ENCODE measurements at places on chromosomes 4 and X. TPM values are rescaled to one million over a fixed set of nuclear protein-coding genes. Genes with fewer than 3 reads are reported as not detected.
A peak's percentile ranks its signal among the peaks of the same experiment; 100 is the strongest.

Gene CAMK2D
- 38.5 TPM for total RNA-seq

Gene PTPN13
- total RNA-seq = 2.6 TPM

DNA sequence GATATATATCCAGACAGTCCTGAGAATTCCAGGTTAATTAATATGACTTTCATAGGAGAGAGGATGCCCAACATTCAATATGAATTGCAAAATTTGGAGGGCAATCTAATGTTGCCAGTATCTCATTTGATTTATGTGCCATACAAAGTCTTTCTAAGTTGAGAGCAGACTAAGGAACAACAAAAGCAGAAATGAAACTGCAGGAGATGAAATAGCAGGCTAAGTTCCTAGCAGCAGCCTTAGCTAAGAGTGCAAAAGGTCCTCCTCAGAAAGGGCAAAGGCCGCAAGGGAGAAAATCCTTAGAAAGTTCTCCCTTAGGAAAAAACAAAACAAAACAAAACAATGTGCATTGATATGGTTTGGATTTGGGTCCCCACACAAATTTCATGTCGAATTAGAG lies 602.9 kb upstream of the HTR2C start:
- H3K27ac ChIP-seq = no peak overlapping the region
- no peak overlapping the region for H3K4me3 ChIP-seq
- H3K36me3 ChIP-seq = no peaks in the 10 kb centered on the region

DNA sequence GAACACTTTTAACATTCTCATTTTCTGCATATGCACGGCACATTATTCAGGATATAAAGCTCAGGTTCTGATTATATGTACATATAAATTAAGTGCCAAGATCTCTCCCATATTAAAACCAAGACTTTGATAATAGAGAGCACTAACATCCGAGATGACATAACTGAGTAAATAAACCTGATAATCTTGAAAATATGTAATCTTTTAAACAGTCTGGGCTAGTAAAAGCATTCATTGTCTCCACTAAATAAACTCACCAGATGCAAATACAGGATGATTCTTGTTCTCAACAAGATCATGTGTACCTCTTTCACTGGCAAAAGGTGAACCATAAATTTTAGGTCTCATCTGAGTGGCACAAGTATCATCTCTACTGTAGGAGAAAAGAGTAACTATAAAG lies 942.2 kb downstream of the TRAM1L1 start:
- no peaks in the 10 kb centered on the region for H3K36me3 ChIP-seq
- no peak overlapping the region for H3K27ac ChIP-seq
- no peak overlapping the region for H3K4me3 ChIP-seq
- DNase-seq = no peak
- no peaks in the 10 kb centered on the region for H3K27me3 ChIP-seq

DNA sequence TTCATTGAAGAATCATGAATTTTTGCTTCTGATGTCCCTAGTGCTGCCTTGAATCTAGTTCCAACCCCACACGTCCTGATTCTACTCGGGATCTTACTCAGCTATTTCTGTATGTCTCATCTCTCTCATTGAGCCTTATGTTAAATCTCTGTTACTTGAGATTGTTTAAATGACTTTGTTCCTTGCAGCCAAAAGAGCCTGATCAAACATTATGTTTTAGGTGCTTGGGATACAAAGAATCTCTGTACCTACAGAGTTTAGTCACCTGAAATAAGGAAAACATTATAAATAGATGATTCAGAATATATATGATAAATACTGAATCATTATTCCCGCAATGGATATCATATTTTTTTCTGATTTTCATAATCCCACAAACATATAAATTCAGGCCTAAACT lies 13.7 kb upstream of the ANKRD50 start:
- no peaks in the 10 kb centered on the region for H3K4me1 ChIP-seq
- H3K27ac ChIP-seq = no peak overlapping the region
- no peaks in the 10 kb centered on the region for H3K27me3 ChIP-seq
- no peaks in the 10 kb centered on the region for H3K36me3 ChIP-seq
- DNase-seq = no peak

DNA sequence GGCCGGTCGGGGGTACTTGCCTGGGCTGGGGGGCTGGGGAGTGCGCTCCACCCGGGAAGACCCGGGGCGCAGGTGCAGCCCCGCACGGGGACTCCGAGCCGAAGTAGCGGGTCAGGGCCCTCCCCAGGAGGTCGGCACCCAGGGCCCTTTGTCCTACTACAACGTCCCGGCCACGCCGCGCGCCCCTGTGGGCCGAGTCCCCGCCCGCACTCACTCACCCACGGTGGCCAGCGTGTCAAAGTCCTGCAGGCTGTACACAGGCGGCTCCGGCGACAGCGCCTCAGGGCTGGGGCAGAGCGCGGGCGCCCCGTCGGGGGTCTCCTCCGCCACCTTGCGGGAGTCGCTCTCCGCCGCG lies 602 bp downstream of the PRKX start:
- DNase-seq = peak; percentile 7
- no peaks in the 10 kb centered on the region for H3K27me3 ChIP-seq
- peaks cover 13% of the 10 kb centered on the region for H3K36me3 ChIP-seq
- H3K4me1 ChIP-seq = peaks cover 26% of the 10 kb centered on the region

DNA sequence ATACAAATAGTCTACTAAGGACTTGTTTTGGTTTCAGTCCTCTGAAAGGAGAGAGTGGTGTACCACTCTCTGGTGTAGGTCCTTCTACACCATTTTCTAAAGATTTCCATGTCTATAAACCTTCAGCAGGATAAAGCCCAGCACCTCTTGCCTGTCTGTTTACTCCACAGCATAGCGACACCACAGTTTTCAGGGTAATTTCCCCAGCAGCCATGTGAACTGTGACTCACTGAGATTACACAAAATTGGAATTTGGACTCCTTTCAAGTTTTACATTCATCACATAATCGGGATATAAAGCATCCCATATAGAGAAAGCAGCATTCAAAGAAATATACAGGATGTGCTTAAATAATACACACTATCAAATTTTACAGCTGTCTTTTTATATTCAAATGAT lies 229.6 kb downstream of the PRDM5 start:
- H3K4me1 ChIP-seq = no peaks in the 10 kb centered on the region
- no peak for DNase-seq
- peaks cover 2% of the 10 kb centered on the region for H3K27me3 ChIP-seq
- H3K4me3 ChIP-seq = no peak overlapping the region
- no peak overlapping the region for H3K27ac ChIP-seq

GRCh38 chr4:126513596-126513995 lies 1119.2 kb upstream of the INTU start:
- H3K36me3 ChIP-seq = no peaks in the 10 kb centered on the region
- no peak for DNase-seq
- H3K27me3 ChIP-seq = no peaks in the 10 kb centered on the region
- no peak overlapping the region for H3K27ac ChIP-seq
- no peaks in the 10 kb centered on the region for H3K4me1 ChIP-seq
- no peak overlapping the region for H3K4me3 ChIP-seq
